ENCODE measurements at places on chromosomes 13 and 19.
A peak's percentile ranks its signal among the peaks of the same experiment; 100 is the strongest.

DNA sequence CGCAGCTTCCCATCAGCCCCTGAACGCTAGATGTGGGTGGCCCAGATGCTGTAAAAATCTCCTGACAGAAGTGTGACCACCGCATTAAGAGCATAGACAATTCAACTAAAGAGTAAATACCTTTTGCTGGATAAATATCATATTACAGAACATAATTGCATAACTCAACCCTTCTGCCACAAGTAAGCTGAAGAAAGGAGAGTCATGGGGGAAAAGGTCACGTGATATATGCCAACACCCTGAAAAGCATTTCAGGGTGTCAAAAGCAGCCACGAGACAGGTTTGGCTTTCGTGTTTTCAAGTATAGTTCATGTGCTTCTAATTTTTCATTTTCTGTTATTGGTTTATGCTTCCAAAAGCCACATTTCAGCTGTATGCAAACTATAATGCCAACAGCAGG, 71.3 kb downstream of the LHFPL6 start:
- no peak for DNase-seq

DNA sequence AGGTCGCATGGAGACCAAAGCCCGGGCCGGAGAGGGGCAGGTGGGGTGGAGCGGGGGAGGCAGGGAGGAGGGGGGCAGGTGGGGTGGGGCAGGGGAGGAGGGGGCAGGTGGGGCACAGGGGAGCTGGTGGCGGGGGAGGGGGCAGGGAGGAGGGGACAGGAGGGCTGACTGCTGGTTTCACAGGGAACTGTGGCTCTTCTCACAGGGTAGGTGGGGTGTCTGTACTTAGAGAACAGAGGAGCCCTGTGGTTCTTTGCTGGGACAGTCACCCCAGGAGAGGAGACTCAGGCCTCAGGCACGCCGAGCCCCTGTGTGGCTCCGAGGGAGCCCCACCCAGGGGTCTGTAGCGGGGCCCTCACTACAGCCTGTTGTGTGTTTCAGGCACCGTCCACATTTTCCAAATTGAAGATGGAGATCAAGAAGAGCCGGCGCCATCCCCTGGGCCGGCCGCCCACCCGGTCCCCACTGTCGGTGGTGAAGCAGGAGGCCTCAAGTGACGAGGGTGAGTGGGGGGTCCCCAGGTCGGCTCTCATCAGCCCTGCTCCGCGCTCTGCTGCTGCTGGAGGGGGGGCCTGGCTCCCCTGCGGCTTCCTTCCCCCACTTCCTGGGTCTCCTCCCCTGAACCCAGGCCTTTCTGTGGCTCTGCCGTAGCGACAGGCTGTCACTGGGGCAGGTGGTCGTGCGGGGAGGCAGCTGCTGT, 162.7 kb downstream of the KDM4B start:
- no peak for DNase-seq

DNA sequence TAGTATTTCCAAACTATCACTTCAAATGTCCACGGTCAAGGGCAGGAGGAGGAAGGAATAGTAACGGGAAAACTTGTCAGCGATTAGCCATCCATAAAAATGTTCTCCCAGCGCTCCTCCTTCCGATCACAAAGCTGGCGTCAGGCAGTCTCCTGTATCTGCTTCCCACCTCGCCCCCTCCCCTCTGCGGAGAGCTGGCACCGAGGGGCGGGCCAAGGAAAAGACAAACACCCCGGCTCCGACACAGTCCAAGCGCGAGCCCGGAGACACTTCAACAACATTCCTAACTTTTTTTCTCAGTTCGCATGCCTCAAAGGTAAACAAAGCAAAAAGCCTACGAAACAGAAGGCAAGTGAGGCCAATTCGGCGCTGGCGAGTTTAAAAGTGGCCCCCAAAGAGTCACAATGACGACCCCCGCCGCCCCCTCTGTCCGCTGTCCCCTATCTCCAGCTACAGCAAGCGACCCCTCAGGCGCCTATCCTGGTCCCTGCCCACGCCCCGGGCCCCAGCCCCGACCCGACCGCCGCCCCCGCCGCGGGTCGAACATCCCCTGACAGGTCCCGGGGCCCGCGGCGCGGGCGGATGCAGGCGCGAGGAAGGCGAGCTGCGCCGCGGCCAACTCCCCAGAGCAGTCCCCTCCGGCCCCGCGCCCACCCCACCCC, 736 bp downstream of the SMAD9 start:
- DNase-seq = no peak

GRCh38 chr13:113390874-113391497, 27.1 kb upstream of the GRTP1 start:
- no peak for DNase-seq

- DNase-seq = no peak
Measured at GRCh38 chr19:40193587-40193849, 2.3 kb downstream of the MAP3K10 start.

DNA sequence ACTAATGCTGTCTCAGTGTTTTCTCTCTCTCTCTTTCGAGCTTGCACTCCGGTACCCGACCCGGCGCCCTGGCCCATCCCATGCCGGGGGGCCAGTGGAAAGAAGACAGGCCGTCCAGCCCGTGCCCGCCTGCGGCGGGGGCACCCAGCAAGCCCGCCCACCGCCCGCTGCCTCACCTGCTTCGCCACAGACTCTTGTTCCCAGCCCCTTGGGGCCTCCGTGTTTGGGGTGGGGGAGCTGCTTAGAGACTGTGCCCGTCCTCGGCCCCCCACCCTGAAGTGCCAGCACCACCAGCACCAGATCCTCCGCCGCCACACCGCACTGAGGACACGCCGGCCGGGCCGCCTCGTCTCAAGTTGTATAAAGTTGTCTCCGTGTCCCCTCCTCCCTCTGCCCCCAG, 2.4 kb downstream of the LENG9 start:
- DNase-seq = no peak

GRCh38 chr19:15423130-15423529, 4.3 kb upstream of the AKAP8L start:
- no peak for DNase-seq

GRCh38 chr19:58380037-58380661, 681 bp downstream of the ZNF837 start:
- DNase-seq = no peak

DNA sequence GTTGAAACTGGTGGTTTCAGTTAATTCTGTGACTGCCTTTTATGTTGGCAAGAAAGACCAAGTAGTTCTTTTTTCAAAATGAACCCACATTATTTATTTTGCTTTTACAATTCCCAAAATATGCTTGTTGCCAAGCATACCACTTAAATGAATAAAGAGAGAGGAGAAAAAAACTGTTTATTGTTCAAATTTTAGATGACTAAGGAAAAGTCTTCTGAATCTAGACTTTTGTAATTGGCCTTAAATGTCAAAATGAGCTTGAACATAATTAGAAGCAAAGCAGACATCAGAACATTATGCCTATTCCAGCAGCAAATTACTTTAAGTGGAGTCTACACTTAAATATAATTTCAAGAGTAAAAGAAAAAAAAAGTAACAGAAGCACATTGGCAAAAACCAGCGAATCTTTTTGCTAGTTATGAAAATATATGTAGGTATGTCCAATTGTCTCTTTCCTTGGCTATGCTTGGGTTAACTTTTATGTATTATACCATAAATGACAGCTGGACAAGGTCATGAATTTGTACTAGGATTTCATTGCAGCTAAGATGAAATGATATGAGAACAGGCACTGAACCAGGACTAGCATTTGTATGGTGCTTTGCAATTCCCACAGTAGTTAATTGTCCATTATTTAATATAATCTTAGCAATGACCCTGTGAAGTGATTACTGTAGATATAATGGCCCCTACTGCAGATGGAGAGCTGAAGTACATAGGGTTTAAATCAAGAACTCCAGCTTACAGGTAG, 211.9 kb downstream of the NALCN start:
- no peak for DNase-seq

GRCh38 chr13:106795847-106796246, 227.9 kb upstream of the ARGLU1 start:
- DNase-seq = no peak

DNA sequence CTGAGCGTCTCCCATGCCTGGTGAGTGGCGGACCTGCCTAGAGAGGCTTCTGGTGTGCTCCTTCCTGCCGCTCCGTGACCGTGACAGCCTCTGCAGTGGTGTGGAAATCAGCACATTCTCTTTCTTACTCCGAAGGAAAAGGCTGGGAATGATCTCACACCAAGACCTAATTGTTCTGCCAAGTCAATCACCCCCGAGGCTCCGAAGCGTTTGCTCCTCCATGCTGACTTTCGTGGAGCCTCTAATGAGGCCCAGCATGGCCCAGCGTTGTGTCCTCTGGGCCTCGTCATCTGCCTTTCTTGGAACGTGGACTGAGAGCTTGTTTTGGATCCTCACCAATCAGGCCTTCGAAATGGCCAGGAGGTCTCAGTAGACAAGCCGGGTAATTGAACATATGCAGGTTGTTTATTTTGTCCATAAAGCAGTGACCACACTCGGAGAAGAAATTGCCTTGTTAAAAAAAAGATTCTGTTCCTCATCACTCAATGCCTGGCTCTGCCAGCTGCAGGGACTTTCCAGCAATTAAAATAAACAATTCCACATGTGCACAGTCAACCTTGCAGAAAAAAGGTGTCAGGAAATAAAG, 107.1 kb downstream of the UBL3 start:
- DNase-seq = no peak

DNA sequence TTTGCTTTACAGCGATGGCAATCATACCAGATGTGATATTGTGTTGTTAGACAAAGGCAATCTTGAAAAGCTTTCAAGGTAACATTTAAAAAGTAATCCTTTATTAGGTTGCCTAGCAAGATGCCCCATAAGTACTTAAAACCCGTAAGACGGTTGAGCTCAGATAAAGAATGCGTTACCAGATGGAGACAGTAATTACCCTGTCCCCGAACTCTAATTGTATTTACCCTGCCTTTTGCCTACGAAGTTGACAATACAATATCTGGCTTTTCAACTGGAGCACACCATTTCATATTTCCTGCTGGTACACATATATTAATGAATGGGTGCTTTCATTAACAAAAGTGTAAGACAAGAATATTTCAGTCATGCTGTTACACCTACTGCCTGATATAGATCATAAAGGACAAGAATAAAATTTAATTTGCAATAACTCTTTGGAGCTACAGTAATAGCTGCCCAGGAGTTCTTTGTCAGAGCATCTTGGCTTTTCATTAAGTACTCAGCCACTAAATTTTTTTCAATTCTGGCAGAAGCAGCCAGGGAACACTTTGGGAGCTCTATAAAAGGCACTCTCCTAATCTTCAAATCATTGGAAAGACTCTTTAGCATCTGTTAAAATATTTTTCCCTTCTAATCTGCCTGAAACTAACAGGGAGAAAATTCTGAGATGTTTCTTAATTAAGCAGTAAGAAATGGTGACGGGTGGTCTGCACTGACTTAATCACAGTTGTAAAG, 63.8 kb downstream of the DCT start:
- no peak for DNase-seq

GRCh38 chr19:41872384-41872774, 4.7 kb upstream of the CD79A start:
- DNase-seq = no peak

- DNase-seq = no peak
Measured at GRCh38 chr19:10831987-10832938, 3.7 kb downstream of the TMED1 start.

GRCh38 chr13:37914781-37915391, 45.3 kb upstream of the TRPC4 start:
- no peak for DNase-seq

GRCh38 chr19:12247644-12248222, 47.0 kb downstream of the ZNF44 start:
- no peak for DNase-seq

GRCh38 chr19:10685210-10685609, 16.0 kb upstream of the QTRT1 start:
- peak; percentile 40 for DNase-seq

DNA sequence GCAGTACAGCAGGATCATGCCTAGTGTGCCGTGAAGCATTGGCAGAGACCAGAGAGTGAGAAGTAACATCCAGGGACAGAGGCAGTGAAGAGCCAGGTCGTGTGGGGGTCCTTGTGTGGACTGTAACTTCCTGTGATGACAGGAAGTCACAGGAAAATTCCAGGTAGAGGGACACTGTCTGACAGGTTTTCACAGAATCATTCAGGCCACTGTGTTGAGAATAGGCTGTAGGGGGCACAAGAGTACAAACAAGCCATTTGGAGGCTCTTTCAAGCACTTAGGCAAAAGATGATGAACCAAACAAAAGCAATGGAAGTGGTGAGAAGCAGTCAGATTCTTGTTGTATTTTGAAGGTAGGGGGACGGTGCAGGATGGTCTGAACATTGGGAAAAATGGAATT, 46.4 kb downstream of the N4BP2L1 start:
- DNase-seq = no peak

- DNase-seq = no peak
Measured at GRCh38 chr13:62635161-62635560, 1219.5 kb upstream of the PCDH20 start.

GRCh38 chr19:5864013-5864720, 6.2 kb downstream of the FUT5 start:
- DNase-seq = no peak

- DNase-seq = no peak
Measured at GRCh38 chr13:101767131-101767530, 314.7 kb downstream of the ITGBL1 start.

GRCh38 chr13:72727417-72728289, at the start of the genes BORA and MZT1:
BORA (plus strand) TSS chr13:72727923; CDS start chr13:72728941, 1,018 bp downstream.
MZT1 (minus strand) TSS chr13:72727629; CDS start chr13:72727602, 27 bp downstream.
- peak; percentile 63 for DNase-seq

DNA sequence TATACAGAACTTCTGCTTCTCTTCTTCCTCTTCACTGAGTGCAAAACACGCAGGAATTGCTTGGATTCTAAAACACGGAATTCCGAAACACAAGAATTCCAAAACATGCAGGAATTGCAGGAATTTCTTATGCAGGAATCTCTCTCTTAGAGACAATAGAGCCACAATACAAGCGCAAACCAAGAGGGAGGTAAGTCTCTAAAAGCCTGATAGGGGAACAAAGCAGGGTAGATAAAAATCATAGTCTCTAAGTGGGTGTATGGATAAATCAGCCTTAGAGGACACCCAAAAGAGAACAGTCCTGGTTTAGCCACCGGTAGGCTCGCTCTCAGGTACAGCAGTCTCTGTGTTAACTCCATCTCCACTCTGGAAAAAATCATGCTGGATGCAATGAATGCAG, 112.9 kb downstream of the LHFPL6 start:
- DNase-seq = no peak

GRCh38 chr19:3823350-3823713, 37.2 kb upstream of the MATK start:
- no peak for DNase-seq

- no peak for DNase-seq
Measured at GRCh38 chr13:78024996-78025395, 106.4 kb upstream of the EDNRB start.

GRCh38 chr13:110624766-110625756, 9.7 kb downstream of the NAXD start:
- DNase-seq = no peak
